NCI-H1417 treated with DMSO at 0.1 percent for 48 hours (cell line): ENCODE measurements at places on chromosomes 13 and 19.

GRCh38 chr19:11322269-11323024 lies 17.0 kb downstream of the RAB3D start:
- DNase-seq = no peak

GRCh38 chr13:80237646-80238045 lies 103.3 kb downstream of the SPRY2 start:
- DNase-seq = no peak

DNA sequence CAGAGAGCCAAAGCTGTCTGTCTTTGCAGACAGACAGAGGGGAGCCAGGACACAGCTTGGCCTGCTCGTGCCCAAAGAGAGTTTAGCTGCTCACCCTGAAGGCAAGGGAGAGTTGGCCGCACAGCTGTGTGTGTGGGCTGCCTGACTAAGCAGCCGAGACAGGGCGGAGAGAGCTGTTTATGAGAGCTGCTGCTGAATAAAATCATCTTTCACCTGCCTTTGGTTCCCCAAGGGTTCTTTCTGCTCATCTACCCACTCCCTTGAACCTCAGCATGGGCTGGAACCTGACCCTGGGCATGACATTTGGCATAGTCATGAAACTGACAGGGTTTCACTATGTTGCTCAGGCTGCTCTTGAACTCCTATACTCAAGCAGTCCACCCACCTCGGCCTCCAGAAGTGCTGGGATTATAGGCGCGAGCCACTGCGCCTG lies 98.2 kb downstream of the RBM26 start:
- DNase-seq = no peak

DNA sequence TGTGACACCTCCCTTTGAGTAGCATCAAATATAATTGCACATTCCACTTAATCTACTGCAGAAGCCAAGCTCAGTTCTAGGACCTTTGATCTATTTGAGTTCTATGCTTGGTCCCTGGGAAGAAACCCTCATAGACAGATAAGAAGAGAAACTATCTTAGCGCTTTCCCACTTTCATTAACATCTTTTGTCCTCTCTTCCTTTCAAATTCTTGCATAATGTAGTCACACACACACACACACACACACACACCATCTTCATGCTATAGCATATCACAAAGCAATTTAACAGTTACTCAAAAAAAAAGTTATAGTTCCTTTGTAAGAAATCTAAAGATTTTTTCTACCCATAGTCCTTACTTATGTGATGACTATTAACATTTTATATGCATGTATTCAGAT lies 735.9 kb upstream of the PCDH9 start:
- no peak for DNase-seq

GRCh38 chr13:39536274-39536673 lies 66.7 kb downstream of the LHFPL6 start:
- no peak for DNase-seq

- DNase-seq = no peak
These were observed 42.3 kb downstream of the LYL1 start for GRCh38 chr19:13060233-13060963.

DNA sequence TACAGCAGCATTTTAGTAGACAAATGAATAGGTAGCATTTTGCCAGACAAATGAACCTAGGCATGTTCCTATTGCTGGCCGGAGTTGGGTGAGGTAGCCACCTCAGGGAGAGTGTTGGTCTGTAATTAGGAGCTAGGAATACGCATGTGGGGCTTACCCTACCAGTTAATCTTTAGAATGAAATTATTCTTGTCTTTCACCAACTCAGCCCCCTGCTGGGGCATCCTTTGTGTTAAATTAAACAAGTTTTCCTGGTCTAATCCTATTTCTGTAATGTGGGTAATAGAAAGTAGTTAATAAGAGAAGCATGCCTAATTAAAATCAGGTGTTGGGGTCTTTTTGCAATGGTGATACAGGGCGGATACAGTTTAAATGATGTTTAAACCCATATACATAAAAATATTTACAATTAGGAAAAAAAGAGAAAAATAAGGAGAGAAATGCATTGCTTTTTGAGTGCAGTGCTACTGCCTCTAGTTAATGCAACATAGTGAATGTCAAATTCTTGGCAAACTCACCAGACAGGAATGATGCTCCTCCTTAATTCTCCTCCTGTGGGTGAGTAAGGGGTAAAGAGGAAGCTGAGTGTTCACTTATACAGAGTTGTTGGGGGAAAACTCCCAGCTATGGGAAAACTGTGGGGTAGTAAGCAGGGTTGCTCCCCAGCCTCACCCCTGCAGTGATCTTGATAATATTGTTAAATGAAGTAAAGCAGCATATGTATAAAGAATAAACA lies 276.4 kb upstream of the EDNRB start:
- no peak for DNase-seq

DNA sequence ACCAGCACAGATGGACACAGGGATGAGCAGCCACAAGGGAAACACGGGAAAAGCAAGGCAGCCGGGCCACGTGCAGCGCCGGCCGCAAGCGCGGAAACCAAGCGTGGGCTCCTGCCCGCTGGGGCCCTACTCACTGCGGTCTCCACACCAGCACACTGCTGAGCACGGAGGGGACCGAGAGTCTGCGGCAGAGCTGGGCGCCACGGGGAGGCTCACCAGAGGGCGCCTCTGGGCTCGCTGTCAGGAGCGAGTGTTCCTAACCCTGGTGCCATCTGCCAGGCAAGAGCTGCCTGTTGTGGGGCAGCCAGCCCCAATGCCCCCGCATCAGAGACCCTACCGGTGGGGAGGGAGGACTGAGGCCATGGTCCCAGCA lies 26.5 kb downstream of the MPND start:
- no peak for DNase-seq

- DNase-seq = no peak
These were observed 1.2 kb downstream of the CADM4 start for GRCh38 chr19:43638214-43638994.

DNA sequence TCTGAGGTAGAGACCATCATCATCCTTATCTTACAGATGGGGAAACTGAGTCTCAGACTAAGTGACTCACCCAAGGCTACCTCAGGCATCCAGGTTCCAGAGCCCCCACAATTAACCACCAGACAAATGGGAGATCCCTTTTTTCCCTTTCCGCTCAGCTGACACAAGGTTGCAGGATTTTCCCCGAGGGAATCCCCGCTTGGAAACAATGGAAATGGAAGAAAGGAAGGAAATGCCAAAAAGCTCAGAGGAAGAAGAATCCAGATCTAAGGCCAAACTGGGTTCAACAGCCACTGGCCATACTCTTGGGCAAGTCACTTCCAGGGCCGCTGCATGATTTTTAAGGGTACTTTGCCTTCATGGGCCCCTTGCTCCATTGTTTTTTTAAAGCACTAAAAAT lies 1.6 kb downstream of the ZNF71 start:
- no peak for DNase-seq

- no peak for DNase-seq
These were observed 16.1 kb upstream of the SLC46A3 start for GRCh38 chr13:28734906-28735305.

GRCh38 chr13:72849571-72849970 lies 67.6 kb downstream of the PIBF1 start:
- DNase-seq = no peak

GRCh38 chr13:32581177-32581786 lies 5.0 kb upstream of the PDS5B start:
- no peak for DNase-seq

DNA sequence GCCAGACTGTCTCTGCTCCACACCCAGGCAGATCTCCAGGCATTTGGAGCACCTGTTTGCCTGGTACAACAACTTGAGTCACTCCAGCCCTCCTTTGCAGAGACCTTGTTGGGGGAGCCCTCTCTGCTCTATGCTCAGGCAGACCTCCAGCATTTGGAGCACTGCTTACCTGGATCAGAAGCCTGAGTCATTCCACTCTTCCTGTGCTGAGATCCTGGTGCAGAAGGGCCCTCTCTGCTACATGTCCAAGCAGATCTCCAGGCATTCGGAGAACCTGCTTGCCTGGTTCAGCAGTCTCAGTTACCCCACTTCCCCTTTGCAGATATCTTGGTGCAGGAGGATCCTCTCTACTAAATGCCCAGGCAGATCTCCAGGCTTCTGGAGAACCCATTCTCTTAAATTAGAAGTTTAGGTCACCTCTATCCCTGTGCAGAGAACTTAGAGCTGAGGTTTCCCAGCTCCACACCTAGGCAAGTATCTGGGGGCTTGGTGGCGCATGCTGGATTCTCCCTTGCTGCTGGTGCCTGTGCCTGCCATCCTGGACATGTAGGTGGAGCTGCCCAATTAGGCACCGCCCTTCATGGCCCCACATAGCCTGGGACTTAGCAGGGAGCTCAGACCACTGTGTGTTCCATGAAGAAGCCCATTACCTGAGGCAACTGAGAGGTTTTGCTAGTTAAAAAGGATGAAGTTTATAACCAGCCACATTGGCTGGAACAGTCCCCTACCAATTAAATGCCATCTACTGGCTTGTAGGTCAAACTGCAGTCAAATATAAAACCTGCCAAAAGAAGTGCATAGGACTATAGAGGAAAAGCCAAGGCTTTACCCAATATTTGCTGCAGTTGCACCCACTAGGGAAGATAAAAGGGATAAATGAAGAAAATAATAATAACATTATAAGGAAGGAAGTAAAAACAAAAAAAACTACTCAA lies 97.6 kb upstream of the SLITRK6 start:
- DNase-seq = no peak

DNA sequence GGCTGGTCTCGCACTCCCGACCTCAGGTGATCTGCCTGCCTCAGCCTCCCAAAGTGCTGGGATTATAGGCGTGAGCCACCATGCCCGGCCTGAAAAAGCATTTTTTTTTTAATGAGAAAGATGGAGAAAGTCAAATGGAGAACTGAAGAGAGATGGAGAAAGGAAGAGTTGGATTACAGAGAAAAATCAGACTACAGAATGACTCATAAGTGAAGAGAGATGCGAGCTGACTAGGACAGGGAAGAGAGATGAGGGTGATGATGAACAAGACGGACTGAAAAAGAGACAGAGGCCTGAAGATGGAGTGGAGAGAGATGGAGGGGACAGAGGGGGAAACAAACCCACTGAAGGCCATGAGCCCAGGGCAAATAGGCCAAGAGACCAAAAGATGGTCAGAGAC lies 1.5 kb downstream of the DHX34 start:
- no peak for DNase-seq

GRCh38 chr13:24292481-24292880 lies 16.9 kb upstream of the C1QTNF9 start:
- no peak for DNase-seq

DNA sequence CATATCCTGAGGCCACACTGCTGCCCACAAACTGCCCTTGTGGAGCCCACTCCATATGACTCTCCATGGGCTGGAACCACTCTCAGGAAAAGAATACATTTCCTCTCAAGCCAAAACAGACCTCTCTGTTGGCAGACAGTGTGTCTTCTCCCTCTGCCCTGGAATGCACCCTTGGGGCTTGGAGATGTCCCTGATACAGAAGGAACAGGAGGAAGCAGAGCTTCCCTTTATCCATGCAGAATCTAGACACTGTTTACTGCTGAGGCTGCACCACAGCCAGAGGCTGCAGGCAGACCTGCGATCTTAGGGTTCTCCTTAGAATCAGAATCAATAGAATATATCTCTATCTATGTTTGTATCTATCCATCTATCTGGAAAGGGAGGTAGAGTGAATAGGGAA lies 26.8 kb upstream of the CYP4F8 start:
- no peak for DNase-seq

DNA sequence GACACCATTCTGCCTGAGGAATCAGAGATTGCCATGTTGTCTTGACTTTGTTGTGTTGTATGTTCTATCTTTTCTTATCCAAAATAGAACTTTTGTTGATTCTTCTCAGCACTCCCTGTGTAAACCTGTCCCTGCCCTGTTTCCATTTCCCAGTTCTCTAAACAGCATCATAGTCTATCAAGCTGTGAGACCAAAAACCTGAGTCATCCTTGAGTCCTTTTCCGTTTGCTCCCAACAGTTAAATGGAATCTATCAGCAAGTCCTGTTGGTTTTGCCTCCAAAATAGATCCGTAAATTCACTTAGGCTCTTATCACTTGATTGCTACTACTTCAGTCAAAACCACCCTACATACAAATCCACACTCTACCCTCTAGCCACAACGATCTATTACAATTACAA lies 667.1 kb downstream of the PCDH9 start:
- no peak for DNase-seq
